Stimulated activated CD4-positive, alpha-beta T cell treated with anti-CD3 and anti-CD28 coated beads, Interleukin-12 subunit alpha, Interleukin-12 subunit beta, amount 100 ng/mL, for 24 hours (primary cell): ENCODE measurements at places on chromosomes 7 and 10.

GRCh38 chr7:30430777-30431176, 47.8 kb downstream of the NOD1 start:
- no peak for DNase-seq

- no peak for DNase-seq
Observed at GRCh38 chr10:28020993-28021982, 22.4 kb upstream of the ODAD2 start.

DNA sequence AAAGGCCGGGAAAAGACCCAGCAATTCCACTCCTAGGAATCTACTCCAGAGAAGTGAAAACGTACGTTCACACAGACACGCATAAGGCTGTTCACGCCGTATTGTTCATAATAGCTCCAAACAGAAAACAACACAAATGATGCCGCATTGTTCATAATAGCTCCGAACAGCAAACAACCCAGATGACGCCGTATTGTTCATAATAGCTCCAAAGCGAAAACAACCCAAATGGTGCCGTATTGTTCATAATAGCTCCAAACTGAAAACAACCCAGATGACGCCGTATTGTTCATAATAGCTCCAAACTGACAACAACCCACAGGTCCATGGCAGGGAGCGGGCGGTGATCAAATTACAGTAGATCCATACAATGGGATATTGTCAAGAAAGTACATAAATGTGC, 85.2 kb upstream of the DNAAF5 start:
- DNase-seq, result no peak

DNA sequence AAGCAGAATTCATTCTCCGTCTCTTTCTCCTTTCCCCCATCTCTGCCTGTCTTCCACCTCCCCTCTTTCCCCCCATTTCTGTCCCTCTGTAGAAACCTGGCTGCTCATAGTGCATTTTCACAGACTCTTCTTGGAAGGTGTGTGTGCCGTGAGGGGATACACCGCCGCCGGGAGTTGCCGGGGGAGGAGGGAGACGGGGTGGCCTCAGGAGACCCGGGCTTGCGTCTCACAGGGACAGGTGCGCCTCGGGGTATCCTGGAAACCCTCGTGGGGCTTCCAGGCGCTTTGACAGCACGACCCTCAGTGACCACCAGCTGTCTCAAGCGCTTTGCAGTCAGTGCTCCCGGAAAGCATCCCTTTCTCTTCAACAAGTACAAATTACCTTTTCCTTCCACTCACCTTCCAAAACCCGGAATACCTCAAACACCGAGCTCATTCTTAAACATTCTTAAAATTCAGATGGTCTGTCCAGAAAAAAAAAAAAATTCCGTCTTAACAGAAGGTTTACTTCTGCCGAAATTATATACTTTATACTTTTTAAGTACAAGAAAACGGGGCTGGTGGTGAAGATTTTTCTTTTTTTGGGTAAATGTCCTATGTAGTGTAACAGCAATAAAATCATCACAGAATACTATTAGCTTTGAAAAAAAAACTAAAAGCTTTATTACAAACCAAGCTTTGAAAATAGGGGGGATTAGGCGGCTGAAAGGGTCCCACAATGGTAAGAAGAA, 8.2 kb downstream of the EMX2 start:
- DNase-seq, result no peak

DNA sequence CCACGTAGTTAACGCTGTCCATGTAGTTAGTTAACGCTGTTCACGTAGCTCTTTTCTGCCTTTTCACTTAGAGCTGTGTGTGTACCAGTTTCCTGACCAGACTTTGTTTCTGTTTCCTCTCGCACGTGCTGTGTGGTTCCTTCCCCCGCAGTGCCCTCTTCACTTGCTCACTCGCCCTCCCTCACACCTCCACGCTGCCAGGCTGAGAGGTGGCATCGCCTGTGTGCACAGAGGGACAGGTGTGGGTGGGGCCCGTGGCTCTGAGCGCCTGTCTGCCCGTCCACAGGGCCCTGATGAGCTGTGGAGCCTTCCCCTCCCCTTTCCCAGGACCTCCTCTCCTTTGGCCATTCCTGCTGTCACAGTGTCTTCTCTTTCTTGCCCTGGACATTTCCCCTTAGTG, 30.6 kb downstream of the WDR37 start:
- no peak for DNase-seq

GRCh38 chr10:11270135-11270857, 252.6 kb downstream of the CELF2 start:
- DNase-seq, result peak; percentile 74

DNA sequence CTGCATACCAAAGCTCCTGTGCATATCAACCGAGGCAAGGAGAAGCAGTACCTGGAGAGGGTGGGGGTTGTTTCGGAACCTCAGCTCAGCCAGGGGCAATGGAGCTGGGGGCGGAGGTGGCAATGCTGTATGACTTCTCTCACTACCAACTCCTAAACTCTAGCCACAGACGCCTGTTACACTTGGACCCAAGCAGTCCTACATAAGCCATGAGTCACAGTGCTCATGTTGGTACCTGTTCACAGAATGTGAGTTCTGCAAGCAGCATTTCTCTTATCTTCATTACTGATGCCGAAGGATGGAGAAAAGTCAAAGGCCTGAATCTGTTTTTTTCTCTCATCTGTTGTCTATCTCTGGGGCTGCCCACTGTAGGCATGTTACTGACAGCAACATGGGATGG, 3.2 kb upstream of the RAB18 start:
- no peak for DNase-seq

DNA sequence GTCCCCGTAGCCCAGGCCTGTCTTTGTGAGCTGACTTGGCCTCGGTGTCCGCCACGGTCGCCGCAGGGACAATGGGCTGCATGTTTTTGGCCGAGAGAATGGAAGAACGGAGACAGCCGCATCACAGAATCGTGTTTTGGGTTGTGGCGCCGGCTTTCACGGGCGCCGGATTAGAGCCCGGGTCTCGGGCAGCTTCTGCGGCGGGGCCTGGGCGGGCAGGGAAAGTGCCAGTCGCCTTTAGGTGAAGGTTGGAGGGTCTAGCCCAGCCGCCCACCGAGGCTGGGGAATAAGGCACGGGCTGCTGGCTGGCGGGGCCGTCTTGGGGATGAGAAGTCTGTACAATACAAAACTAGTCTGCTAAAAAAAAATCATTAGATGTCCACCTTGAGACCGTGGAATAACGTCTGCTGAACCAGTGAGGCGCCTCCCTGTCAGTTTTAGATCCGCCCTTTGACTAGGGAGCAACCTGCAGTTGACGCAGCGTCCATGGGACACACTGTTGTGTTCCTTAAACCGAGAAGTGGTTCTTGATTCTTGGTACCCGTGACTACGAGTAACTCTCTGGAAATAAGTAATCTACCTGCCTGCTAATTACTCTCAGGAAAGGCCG, 577 bp downstream of the DNAJB9 start:
- DNase-seq, result peak; percentile 19

GRCh38 chr10:121645696-121646095, 47.5 kb upstream of the FGFR2 start:
- DNase-seq, result no peak

GRCh38 chr7:99504281-99504602, 220 bp upstream of the ZKSCAN5 start:
- DNase-seq, result no peak

DNA sequence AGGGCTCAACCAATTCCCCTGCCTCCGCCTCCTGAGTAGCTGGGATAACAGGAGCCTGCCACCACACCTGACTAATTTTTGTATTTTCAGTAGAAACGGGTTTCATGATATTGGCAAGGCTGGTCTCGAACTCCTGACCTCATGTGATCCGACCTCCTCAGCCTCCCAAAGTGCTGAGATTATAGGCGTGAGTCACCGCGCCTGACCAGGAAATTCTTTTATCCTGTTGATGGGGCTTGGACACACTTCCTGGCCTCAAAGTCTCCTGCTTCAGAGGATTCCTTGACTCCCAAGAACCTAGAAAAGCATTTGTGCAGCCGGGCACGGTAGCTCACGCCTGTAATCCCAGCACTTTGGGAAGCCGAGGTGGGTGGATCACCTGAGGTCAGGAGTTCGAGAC, 16.2 kb downstream of the ZNF425 start:
- DNase-seq, result no peak

DNA sequence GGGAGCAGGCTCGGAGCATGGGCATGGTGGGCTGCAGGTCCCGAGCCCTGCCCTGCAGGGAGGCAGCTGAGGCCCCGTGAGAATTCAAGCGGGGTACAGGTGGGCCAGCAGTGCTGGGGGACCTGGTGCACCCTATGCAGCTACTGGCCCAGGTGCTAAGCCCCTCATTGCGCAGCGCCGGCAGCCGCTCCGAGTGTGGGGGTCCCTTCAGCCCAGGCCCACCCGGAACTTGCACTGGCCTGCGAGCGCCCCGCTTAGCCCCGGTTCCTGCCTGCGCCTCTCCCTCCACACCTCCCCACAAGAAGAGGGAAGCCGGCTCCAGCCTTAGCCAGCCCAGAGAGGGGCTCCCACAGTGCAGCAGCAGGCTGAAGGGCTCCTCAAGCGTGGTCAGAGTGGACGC, 250.7 kb downstream of the CRPPA start:
- no peak for DNase-seq

DNA sequence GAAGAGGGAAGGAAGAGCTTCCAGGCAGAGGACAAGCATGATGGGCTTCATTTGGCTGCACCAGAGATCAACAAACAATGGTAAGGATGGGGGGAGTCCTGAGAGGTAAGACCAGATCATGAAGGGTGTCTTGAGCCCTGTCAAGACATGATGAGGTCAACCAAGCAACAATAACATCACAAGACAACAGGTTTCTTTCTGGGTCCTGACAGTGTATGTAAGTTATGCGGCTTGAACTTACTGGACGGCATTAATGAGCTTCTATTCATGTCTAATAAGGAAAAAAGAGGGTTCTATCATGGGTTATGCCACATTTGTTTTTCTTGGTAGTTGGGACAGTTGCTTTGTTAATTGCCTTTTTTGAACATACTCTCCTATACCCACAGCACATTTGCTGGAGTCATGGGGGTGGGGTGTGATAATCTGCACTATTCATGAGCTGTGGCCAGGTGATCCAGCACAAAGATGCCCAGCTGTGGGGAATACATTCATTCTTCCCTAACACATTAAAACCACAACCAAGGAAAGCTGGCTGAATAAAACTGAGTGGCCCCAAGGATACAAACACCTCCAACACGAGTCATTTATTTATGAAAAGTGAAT, 168.8 kb upstream of the KLF14 start:
- no peak for DNase-seq

DNA sequence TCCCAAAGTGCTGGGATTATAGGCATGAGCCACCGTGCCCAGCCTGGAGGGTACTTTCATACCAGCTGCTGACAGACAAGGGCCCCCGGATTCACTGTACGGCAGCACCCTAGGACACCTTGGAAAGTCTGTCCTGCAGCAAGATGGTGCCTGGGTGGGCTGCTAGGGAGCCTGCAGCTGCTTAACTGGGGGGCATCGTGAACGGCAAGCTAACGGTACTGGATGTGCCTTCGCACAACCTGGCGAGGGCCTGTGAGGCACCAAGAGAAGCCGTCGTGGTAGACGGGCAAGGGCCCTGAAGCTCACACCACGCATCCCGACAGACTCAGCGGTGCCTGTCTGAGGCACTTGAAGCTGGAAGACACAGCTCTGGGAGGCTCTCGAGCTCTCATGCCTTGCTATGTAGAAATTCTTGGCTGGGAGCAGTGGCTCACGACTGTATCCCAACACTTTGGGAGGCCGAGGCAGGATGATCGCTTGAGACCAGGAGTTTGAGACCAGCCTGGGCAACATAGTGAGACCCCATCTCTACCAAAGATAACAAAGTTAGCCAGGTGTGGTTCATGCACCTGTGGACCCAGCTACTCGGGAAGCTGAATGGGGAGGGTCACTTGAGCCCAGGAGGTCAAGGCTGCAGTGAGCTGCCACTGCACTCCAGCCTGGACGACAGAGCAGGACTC, 9.4 kb downstream of the BRAT1 start:
- DNase-seq, result no peak

GRCh38 chr10:111498560-111498959, 421.7 kb downstream of the ADRA2A start:
- DNase-seq, result no peak

GRCh38 chr7:69674701-69675182, 76.5 kb downstream of the AUTS2 start:
- DNase-seq, result no peak

DNA sequence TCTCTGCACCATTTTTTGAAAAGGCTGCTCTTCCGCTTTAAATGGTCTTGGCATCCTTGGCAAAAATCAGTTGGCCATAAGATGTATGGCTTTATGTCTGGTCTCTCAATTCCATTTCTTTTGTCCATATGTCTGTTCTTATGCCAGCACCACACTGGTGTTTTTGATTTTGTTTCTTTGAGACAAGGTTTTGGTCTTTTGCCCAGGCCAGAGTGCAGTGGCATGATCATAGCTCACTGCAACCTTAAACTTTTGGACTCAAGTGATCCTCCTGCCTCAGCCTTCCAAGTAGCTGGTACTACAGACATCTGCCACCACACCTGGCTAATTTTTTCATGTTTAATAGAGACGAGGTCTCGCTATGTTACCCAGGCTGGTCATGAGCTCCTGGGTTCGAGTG, 48.5 kb downstream of the ANLN start:
- DNase-seq, result no peak

DNA sequence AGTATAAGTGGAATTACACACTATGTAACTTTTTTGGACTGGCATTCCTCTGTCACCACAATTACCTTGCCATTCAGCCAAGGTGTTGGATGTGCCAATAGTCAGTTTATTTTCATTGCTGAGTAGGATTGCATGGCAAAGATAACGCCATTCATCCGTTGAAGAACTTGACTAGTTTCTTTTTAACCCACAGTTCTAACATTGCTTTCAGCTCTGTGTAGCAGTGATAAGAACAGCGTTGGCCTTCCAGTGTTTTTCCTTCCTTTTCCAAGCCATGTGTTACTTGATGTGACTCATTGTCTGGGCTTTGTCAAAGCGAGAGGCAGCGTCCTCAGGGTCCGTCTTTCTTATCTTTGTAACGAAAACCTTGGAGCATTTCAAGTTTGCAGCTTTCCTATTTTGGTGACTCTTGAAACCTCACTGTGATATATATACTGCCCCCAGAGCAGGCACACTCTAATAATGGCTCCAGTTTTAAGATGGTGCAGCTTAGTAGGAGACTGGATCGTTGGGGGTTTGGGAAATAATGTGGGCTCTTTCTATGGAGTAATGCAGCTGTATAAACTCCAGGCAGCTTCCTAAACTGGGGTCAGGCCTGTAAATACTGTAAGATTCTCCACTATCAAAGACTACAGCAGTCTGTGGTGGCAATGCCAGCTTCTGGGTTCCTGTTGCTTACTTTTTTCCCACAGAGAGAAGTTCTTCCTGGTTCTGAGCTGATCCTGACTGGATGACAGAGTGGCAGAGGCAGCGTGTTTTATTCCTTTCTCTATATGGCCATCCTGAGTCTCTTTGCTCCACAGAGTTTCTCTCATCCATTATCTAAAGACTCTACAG, 41.7 kb downstream of the AKR1E2 start:
- no peak for DNase-seq

- DNase-seq, result peak; percentile 11
Observed at GRCh38 chr10:105950410-105950809, 1214.1 kb downstream of the SORCS1 start.

DNA sequence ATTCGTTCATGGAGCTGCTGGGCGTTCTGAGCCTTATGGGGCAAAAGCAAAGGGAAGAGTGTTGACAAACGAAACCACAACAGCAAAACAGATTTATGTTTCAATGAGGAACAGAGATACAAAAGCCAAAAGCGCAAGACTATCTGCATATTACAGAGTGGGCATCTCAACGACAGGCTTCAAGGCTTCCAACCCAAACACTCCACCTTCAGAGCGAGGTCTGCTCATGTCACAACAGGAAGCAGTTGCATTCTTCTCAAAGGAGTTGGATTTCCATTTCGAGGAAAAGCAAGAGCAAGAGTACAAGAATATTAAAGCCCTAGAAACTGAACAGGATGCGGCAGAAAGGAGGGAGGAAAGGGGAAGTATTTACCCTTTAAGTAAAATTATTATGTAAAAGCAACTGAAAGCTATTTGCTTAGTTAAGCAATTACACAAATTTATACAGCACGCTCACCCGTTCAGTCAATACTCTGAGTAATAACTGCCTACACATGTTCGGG, 189.3 kb downstream of the ELMO1 start:
- DNase-seq, result no peak
